GF-D8 (cell line): ENCODE measurements at places on chromosomes 16 and 17.

DNA sequence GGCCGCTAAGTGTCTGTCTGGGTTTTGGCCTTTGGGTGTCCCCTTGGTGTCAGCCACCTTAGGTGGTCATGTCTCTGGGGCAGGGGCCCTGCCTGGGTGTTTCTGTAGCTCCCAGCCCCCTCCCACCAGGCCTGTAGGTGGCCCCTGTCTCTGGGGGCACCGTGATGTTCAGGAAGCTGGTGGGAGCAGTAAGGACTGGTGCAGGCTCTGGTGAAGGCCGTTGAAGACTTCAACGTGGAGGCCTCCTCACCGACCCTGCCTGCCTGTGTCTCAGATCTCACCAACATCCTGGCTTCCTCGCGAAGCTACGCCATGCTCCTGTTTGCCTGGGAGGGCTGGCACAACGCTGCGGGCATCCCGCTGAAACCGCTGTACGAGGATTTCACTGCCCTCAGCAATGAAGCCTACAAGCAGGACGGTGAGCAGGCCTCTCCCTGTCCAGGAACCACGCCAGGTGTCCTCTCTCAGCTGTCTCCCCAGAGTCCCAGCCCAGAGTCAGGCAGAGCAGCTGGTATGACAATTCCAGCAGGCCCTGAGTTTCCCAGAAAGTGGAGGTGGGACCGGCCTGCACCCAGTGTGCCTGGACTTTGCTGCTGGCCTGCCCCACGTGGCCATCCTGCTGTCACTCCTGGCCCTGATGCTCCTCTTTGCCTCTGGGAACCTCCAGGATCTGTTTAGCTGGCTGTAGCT, 2.8 kb downstream of the ACE start:
- no peak for DNase-seq

GRCh38 chr16:30030011-30030685, 923 bp downstream of the TLCD3B start:
- DNase-seq = no peak

- DNase-seq = no peak
These were observed 35.4 kb upstream of the SHISA6 start for GRCh38 chr17:11205659-11206058.

- no peak for DNase-seq
These were observed 1.2 kb upstream of the CCDC42 start for GRCh38 chr17:8745586-8746500.

DNA sequence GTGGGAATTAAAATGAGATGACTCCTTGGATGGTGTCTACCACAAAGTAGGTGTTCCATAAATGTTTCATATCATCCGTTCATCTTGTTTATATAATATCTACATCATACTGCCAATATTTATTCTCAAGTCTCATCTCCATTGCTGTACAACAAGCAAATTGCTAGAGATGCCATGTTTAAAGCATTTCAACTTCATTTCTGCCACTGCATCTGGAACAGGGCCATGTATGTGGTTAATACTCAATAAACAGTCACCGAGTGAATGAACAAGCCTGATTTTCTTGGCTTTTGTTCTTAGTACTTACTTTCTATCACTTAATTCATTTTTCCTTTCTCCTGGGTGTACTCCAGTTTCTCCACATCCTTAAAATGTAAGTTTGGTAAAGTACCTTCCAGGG, 107.6 kb downstream of the KCNJ2 start:
- DNase-seq = no peak

DNA sequence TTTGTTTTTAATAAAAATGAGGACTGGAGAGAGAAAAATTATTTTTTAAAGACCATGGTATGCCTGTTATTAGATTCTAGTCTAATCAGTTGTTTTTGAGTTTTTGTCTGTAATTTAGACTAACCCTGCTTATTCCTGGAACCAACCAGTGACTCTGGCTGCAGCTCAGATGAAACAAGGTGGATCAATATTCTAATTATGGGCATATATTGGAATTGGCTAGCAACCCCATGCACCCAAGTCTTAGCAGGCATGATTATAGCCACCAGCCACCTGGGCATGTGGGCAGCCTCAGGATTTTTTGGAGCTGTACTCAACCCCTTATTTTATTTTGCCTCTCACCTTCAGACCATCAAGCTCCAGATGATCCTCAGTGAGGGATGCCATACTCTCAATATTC, 21.6 kb upstream of the SLC6A2 start:
- no peak for DNase-seq

- no peak for DNase-seq
These were observed at the start of gene PIPOX for GRCh38 chr17:29042679-29043538. TSS of gene PIPOX (plus strand) at chr17:29043141. CDS start at chr17:29043226, 85 bp downstream.

- no peak for DNase-seq
These were observed 63.7 kb upstream of the BCO1 start for GRCh38 chr16:81174644-81175324.

GRCh38 chr17:22217135-22217534, 524.8 kb downstream of the KCNJ18 start:
- DNase-seq = no peak

DNA sequence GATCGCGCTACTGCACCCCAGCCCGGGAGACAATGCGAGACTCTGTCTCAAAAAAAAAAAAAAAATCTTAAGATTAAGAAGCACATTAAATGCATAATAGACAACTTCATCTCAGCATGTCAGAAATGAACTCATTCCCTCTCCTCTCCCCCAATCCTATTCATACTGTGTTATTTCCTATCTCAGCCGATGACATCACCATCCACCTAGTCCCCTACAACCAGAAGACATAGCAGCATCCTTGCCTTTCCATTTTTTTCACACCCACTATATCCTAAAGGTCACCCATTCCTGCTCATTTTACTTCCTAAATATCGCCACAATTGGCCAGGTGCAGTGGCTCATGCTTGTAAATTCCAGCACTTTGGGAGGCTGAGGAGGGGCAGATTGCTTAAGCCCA, 81.3 kb downstream of the RPGRIP1L start:
- no peak for DNase-seq

DNA sequence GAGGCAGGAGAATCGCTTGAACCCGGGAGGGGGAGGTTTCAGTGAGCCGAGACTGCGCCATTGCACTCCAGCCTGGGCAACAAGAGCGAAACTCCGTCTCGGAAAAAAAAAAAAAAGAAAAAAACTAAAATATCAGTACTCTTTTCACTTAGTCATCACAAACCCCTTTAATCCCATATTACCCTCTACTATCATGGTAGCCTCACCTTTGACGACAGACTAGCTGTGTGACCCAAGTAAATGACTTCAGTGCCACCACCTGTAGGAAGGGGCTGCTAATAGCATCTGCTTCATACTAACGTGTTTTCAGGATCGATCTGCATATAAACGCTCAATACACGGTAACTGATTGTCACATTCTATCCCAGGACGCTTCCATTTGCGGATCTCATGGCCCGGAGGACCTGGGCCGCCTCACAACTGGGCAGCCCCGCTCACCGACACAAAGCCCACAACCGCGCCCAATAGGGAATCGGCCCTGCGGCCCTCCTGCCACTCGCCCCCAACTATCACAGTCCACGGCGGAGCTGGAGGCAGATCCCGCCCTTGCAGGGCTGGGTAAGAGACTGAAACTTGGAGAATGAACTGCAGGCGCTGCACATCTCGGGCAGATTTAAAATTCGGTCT, 1.1 kb upstream of the ZNF263 start:
- DNase-seq = no peak

DNA sequence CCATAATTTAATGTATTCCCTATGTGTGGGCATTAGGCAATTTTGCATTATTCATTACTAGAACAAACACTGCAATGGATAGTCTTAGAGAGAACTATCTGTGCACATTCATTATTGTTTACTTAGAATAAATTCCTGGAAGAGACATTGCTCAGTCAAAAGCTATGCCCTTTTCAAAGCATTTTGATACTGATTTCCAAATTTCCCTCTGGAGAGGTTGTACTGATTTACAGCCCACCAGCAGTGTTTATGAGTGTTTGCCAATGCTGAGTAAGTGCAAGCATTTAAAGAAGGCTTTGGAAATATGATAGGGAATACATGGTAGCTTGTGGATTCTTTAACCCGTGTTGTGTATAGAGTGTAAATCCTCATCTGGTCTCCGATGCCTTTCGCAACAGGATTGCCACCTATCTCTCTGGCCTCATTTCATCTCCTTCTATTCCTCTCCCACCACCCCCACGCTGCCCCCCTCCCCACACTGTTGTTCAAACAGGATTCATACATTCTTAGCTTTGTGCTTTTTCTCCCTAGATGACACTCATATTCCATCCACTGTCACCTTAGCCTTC, 33.4 kb upstream of the MMD start:
- no peak for DNase-seq

GRCh38 chr17:63163158-63163520, 197.1 kb downstream of the TANC2 start:
- DNase-seq = no peak

GRCh38 chr17:55496094-55496881, 15.0 kb downstream of the SMIM36 start:
- peak; percentile 78 for DNase-seq
